Activated CD4-positive, CD25-positive, alpha-beta regulatory T cell treated with anti-CD3 and anti-CD28 coated beads, Interleukin-2, amount 50 U/mL, for 16 hours (primary cell): ENCODE measurements at places on chromosomes 13 and 19.

- no peak for DNase-seq
These were observed 5.1 kb upstream of the SYCN start for GRCh38 chr19:39209196-39209595.

- DNase-seq = no peak
These were observed 21.3 kb downstream of the DNAJC3 start for GRCh38 chr13:95698047-95698749.

DNA sequence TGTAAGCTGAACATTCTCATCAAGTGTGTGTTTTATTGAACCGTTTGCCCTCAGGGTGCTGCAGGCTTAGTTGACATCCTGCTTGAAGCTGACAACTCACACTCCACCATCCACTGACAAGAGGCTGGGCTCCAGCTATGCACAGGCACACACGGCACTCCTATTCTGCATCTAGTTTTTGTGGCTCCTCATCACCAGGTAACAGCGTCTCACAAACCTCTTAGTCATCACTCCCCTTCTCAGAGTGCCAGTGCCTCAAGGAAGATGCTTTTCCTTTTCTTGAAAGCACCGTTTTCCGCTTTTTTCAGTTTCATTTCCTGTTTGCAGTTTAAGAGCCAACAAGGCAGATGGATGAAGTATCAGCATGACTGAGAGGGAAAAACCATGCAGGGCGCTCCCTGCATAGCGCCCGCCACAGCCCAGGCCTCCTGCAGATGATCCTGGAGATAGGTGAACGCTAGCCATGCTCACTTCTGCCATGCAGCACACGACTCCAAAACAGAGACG is 491.2 kb downstream of the COG6 start:
- DNase-seq = no peak

- no peak for DNase-seq
These were observed 20.3 kb downstream of the XPO4 start for GRCh38 chr13:20882206-20882605.

DNA sequence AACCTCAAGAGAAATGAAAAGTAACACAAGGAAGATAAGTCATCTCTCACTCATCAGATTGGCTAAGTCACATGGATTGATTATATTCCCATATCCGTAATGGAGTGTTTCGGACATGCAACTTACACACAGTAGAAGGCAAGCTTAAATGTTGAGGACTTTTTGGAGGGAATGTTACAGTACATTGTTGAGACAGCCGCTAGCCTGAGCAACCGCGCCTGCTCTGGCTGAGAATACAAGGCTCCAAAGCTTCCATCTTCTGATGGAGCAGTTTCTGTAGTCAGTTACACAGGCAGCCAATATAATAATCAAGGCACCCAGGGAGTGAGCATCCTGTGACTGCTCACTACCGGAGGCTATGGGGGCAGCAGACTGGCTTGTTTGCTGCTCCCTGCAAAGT is 1.0 kb upstream of the CRYL1 start:
- no peak for DNase-seq
